ENCODE measurements at places on chromosomes 5 and 9.

DNA sequence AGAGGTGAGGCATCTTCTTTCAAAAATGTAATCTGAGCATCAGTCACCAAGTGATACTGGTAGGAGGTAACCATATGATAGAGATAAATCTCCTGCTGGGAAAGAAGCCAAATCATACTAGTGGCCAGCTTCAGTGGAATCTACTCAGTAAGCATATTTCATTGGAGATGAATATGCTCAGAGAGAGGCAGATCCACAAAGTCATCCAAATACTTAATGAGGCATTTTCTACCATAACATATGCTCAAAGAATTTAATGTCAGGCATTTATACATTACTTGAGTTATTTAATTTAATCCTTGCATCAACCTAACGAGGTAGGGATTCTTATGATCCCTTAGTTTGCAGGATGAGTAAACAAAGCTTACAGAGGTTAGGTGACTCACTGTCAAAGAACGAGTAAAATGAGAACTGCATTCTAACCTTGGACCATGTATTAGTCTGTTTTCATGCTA is 50.9 kb upstream of the DMRTA1 start:
- DNase-seq, result no peak

GRCh38 chr9:72089451-72090130 is 29.2 kb upstream of the C9orf57 start:
- no peak for DNase-seq

DNA sequence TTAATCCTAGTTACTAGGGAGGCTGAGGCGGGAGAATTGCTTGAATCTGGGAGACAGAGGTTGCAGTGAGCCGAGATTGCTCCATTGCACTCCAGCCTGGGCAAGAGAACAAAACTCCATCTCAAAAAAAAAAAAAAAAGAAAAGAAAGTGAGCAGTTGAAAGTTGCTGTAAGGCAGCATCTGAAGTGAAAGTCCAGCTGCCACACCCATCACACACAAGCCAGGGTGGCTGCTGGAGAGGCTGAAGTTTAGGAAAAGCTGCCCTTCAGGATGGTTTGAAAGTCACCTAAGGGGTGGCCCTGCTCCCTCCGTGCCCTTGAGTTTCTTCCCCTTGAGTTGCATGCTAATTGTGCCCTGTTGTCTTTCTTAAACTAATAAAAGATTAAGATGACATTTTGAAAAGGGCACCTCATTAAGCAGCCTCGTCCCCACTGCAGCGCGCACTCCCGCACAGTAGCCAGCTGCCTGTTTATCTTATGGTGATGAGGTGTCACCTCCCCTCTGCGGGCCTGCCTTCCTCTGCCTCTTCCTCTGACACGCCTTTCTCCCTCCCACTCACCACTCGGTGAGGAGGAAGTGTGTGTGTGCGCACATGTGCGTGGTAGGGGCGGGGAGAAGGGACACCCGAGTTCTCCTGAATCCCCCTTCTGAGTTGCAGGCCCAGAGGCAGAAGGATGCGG is 104.2 kb upstream of the PANK3 start:
- DNase-seq, result no peak

- DNase-seq, result peak; percentile 89
Measured at GRCh38 chr5:96721351-96721977, 59.3 kb downstream of the CAST start.

All from fibroblast of lung (primary cell).